ENCODE measurements at places on chromosomes 1 and 21. TPM values are rescaled to one million over a fixed set of nuclear protein-coding genes. Genes with fewer than 3 reads are reported as not detected.

Gene ST6GALNAC5
- total RNA-seq: 45.6 TPM

Gene LCE2A
- total RNA-seq: not detected

Gene LCE1B
- total RNA-seq: not detected

Gene CDC73
- total RNA-seq: 50.5 TPM

Gene NPHS2
- not detected for total RNA-seq

Gene SVBP
- 47.9 TPM for total RNA-seq

Gene SLC16A4
- 1.8 TPM for total RNA-seq

Gene KRTAP19-3
- not detected for total RNA-seq

DNA sequence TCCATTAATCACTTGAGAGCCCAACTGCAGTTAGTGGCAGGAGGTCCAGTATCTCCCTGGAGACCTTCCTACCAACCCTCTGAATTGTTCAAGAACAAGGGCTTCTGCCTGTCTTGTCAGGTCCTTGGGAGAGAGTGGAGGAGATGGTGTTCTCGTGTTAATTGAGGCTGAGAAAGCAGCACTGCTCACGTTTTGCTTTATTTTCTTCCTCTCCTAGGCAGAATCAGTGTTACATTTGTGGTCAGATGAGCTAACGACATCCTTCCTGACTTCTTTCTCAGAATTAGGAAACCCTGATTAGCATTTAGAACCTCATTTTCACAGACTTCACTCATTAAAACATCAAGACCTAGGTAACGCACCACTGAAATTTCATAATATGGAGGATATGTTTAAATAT lies 26.4 kb upstream of the LRIG2 start:
- H3K36me3 ChIP-seq: no peaks in the 10 kb centered on the region
- H3K27ac ChIP-seq: no peak overlapping the region
- H3K27me3 ChIP-seq: no peaks in the 10 kb centered on the region
- no peak overlapping the region for H3K4me3 ChIP-seq

- DNase-seq: no peak
- no peaks in the 10 kb centered on the region for H3K36me3 ChIP-seq
- peaks cover 6% of the 10 kb centered on the region for H3K4me1 ChIP-seq
- H3K27ac ChIP-seq: no peak overlapping the region
- no peaks in the 10 kb centered on the region for H3K27me3 ChIP-seq
- H3K4me3 ChIP-seq: no peak overlapping the region
These were observed 9.9 kb downstream of the KCNJ15 start for GRCh38 chr21:38266732-38267131.

DNA sequence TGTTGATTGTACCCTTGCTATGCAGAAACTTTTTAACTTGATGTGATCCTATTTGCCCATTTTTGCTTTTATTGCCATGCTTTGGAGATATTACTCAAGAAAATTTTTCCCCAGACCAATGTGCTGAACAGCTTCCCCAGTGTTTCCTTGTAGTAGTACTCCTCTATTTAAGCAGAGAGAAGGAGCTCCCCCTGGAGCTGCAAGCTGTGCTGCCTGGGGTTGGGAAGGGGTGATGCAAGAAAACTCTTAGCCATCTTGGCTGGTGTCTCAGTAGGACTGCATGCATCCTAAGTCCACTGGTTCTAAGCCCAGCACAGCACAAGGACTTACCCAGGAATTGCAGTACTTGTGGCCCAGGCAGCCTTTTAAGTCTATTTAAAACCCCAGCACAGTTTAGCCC lies 121.6 kb downstream of the NTMT2 start:
- H3K36me3 ChIP-seq: no peaks in the 10 kb centered on the region
- H3K4me3 ChIP-seq: no peak overlapping the region
- no peak for DNase-seq
- no peaks in the 10 kb centered on the region for H3K4me1 ChIP-seq

DNA sequence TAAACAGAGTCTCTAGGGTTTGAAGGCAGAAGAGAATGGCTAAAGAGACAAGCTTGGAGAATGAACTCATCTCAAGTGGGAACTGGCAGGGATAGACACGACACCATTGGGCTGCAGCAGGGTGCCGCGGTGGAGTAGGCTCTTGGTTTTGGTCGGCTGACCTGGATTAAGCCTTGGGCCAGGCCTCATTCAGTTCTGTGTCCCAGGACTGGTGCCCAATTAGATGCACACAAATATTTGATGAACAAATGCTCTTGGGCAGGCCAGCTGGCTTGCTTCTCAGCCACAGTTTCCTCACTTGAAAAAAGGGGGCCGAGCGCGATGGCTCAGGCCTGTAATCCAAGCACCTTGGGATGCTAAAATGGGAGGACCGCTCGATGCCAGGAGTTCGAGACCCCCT lies 53.4 kb upstream of the CITED4 start:
- DNase-seq: no peak
- peaks cover 11% of the 10 kb centered on the region for H3K4me1 ChIP-seq
- H3K27ac ChIP-seq: no peak overlapping the region
- no peaks in the 10 kb centered on the region for H3K27me3 ChIP-seq
- H3K4me3 ChIP-seq: no peak overlapping the region
- no peaks in the 10 kb centered on the region for H3K36me3 ChIP-seq

DNA sequence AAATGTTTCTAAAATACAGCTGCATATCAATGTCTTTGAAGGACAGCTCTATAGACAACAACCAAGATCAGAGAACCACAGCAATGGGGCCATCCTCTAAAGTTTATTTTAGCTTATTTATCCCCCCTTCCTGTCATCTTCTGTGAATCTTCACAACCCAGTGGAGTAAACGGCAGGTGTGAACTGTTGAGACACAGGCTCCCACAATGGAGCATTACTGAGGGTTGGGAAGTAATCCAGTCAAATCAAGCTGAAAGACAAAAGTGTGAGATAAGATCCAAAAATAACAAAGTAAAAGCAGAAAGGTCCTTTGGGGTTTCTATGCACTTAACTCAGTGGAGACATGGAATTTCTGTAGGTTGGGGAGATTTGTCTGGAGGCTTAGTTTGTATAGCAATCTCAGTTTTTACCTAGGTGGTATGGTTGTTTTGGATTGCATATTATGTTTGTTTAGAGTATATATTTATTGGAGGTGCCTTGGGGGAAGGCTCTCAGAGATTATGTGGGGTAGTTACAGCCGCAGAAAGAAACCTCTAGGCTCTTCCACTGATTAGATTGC lies 286.9 kb upstream of the ADGRL2 start:
- DNase-seq: no peak
- H3K27me3 ChIP-seq: no peaks in the 10 kb centered on the region
- H3K4me1 ChIP-seq: peaks cover 47% of the 10 kb centered on the region
- H3K36me3 ChIP-seq: no peaks in the 10 kb centered on the region
- H3K27ac ChIP-seq: peak overlapping the region; percentile 20
